ENCODE measurements at places on chromosomes 3 and 15.

DNA sequence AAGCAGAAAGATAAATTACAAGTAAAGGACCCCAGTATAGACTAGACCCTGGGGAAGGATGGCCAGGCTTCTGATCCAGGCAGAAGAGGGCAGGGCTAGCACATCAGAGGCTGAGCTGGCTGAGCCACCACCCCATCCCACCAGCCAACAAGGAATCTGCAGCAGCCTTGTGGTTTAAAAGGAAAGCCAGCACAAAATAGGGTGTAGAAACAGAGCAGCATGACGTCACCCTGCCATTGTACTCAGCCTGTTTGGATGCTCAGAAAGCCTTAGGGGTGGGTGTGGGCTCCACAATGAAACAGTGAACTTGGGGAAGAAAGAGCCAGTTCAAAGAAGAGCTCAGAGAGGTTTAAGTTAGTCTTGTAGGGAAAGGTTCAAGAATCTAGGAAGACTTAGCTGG lies 28.2 kb downstream of the DUOX1 start:
- no peak for DNase-seq

DNA sequence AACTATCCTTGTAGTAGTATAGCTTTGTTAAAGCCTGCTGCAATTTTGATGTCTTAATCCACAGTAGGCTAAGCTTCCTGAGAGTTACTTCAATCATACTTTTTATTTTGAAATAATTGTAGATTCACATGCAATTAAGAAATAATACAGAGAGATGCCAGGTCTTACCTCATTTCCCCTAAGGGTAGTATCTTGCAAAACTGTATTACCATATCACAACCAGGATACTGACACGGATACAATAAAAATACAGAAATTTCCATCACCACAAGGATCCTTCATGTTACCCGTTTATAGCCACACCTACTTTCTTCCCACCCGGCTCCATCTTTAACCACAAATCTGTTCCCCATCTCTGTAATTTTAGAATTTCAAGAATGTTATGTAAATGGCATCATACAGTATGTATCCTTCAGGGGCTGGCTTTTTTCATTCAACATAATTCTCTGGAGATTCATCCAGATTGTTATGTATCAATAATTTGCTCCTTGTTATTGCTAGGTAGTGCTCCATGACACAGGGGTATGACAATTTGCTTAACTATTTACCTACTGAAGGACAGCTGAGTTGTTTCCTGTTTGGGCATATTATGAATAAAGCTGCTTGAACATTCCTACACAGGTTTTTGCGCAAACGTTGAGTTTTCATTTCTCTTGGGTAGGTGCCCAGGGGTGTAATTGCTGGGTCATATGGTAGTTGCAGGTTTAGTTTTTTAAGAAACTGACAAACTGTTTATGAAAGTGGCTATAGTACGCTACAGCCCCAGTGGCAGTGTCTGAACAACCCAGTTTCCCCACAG lies 21.6 kb downstream of the BDH1 start:
- DNase-seq: no peak

DNA sequence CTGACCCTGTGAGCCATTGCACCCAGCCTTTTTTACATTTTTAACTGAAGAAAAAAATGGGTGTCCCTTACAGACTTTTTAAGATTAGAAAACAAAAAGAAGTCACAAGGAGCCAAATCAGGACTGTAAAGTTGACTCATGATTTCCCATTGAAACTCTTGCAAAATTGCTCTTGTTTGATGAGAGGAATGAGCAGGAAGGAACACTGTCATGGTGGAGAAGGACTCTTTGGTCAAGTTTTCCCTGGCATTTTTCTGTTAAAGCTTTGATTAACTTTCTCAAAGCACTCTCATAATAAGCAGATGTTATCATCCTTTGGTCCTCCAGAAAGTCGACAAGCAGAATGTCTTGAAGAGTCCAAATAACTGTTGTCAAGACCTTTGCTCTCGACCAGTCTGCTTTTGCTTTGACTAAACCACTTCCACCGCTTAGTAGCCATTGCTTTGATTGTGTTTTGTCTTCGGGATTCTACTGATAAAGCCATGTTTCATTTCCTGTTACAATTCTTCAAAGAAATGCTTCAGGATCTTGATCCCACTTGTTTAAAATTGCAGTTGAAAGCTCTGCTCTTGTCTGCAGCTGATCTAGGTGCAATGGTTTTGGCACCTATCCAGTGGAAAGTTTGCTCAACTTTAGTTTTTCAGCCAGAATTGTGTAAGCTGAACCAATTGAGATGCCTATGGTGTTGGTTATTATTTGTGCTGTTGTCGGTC lies 369.4 kb downstream of the MAGI1 start:
- DNase-seq: no peak

- peak; percentile 59 for DNase-seq
Measured at GRCh38 chr15:27686369-27686768, 412.7 kb downstream of the OCA2 start.

- DNase-seq: peak; percentile 67
Measured at GRCh38 chr3:124774327-124774718, 44.1 kb downstream of the UMPS start.

- no peak for DNase-seq
Measured at GRCh38 chr3:54515441-54516213, 393.3 kb downstream of the CACNA2D3 start.

DNA sequence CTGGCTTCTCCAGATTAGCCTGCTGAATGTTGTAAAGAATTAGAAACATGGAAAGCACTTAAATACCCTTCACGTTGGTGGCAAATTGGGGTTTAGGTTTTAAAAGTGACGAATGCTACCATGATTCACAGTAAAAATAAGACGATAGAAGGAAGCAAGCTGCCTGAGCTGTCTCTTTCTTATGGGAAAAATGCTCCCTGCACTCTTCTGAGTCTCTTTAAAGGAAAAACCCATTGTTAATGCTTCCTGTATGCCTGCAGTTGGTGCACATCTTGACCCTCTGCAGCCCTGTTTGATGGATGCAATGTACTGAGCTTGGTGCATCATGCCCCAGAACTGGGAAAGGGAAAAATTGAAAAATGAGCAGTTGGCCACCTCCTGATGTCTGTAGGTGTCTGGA lies 258.6 kb upstream of the RASGRP1 start:
- no peak for DNase-seq

GRCh38 chr3:10023587-10024310 lies 2.5 kb upstream of the FANCD2 start:
- peak; percentile 69 for DNase-seq

DNA sequence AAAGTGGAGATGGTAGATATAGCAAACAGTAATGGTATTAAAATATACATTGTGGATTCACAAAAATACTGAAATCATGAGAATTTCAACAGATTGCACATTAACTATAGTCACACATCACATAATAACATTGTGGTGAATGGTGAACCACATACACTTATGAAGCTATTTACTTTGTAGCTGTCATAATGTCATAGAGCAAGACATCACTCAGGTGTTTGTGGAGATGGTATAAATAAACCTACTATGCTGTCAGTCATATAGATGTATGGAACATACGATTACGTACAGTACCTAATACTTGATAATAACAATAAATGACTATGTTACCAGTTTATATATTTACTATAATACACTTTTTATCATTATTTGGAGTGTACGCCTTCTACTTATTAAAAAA lies 1416.0 kb upstream of the ALCAM start:
- no peak for DNase-seq

GRCh38 chr15:29087521-29088285 lies 181.9 kb downstream of the NSMCE3 start:
- no peak for DNase-seq

DNA sequence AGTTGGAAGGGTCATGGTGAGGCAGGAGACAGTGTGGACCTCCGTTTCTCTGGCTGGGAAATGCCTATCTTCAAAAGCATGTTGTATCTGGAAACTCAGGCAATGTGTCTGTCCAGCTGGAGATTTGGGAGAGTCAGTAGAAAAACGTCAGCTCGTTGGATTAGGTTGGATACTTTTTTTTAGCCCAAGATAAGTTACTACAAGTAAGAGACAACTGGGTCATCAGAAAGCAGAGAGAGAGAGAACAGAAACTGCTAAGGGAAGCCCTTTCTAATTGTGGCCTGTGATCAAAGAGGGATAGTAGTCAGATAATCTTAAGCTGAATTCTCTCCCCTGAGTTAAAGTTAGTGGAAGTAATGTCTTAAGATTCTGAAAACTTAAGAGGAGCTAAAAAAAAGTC lies 78.9 kb upstream of the ZNF280D start:
- no peak for DNase-seq

DNA sequence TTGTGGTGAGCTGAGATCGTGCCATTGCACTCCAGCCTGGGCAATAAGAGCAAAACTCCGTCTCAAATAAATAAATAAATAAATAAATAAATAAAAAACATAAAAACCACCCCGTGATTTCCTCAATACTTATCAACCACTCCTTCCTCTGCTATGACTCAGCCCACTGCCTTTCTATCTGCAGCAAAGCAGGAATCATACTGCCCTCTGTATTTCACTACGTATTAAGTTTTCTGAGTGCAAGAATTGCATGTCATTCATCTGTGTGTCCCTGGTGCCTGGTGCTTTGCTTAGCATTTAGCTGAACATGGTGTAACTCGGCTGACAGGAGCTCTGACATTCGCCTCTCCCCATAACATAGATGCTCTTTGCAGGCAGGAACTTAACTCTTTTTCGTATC lies 7.1 kb downstream of the LSG1 start:
- no peak for DNase-seq

DNA sequence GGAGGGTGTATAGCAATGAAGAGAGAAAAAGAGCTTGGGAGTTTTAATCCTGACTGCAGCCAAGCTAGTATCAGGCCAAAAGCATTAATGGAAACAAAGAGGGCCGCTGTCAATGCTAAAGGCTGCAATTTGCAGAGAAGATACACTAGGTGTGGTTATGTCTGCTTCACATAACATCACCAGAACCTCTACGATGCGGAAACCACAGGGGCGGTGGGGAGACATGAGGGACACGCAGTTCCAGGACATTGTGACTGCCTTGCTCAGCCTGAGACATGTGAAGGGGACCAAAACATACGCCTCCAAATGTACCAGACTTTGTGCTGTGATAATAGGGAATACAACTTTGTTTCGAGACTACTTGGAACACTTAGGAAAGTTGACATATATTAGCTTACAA lies 88.4 kb downstream of the APBA2 start:
- DNase-seq: no peak

DNA sequence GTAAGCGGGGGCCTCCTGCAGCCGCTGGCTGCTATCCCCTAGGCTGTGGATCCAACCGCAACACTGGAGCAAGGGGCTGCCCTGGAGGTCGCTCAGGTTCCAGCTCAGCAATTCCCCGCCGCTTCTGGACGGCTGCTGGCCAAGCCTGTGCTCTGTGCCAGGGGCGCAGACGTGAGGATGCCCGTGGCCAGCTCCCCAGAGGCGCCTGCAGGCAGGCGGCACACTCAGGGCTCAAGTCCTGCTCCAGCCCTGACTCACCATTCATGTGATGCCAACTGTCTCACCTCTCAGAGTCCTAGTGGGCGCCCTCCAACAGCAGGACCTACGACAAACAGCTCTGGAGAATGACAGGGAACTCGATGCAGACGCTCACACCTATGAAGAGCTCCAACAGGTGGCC lies 31.6 kb downstream of the KLHL25 start:
- no peak for DNase-seq

DNA sequence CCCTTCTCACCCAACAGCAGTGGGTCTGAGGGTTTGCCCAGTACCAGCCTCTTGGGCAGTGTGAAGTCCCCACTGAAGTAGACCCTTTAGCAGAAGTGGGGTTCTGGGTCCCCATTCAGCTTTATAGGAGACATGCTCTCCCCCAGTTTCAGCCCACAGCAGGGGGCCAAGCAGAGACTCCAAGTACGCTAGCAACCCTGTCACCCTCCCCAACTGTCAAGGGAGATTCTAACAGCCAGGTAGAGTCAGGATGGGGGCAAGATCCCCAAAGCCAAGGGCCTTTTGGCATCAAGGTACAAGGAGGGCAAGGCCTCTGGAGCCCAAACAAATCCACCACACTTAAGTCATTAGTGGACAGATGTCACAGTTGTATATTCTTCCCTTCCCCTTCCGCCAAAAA lies 1.8 kb downstream of the RBPMS2 start:
- DNase-seq: no peak

DNA sequence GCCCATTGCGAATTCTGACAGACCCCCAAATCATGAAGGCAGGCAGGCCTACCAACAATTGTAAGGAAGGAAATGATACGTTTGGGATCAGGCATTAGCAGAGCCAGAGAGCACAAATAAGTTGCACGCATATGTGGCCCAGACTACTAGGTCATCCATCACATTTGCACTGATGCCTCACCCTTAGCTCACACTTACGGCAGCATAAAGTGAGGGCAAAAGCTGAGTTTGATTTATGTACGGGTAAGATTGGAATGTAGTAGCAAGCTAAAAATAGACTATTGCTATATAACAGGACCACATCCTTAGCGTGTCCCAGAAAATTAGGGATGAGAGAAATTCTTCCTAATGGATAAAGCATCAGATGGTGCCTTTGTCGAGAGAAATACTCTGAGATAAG lies 58.6 kb downstream of the QTRT2 start:
- no peak for DNase-seq

DNA sequence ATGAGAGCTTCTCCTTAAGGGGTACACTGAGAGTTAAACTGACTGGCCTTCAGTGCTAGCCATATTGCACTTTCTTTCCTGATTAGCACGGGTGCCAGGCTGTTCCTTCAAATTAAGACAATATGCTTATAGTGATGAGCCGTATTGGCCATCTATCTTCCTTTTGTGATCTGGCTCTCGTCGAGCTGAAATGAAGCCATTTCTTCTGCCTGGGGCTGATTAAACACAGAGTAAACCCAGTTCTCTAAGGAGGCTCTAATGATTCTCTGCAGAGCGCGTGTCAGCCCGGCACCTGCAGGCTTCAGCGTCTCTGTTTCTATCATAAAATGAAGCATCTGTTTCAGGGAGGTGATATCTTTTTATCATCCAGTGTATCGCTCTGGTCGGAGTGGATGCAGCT lies 107.5 kb upstream of the NR2F2 start:
- no peak for DNase-seq

DNA sequence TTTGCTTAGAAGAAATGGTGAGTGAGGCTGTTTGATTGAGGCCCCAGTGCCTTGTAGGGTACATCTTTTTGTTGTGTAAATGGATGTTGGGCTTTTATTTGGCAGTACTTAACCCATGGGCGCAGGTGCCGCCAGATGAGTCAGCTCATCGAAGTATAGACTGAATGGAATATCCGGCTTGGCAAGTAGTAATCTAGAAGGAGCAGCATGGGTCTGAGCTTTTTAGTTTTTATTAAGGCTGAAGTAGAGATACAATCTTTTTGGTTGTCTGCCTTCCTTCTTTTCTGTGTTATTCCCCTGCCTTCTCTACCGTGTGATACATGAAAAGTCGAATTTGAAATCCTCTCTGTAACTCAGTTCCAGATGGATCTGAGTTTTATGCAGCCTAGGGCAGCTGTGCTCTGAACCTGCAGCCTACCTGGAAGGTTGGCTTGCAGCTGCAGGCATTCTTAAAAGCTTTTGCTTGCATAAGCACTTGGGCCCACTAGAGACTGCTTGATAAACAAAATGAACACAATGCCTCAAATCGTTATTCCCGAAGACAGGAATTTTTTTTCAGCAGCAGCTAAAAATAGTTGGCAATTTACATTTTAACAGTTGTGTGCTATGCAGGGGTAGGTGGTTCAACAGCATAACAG lies 177.5 kb upstream of the CGNL1 start:
- DNase-seq: no peak

Measured in RCC 7860 (cell line).